SJSA1 (cell line): ENCODE measurements at places on chromosomes 11 and 22. TPM values are rescaled to one million over a fixed set of nuclear protein-coding genes. Genes with fewer than 3 reads are reported as not detected.

- no peaks in the 10 kb centered on the region for H3K4me1 ChIP-seq
- DNase-seq = peak; percentile 72
Measured at GRCh38 chr22:43884600-43885318, 7.1 kb downstream of the PNPLA5 start.

DNA sequence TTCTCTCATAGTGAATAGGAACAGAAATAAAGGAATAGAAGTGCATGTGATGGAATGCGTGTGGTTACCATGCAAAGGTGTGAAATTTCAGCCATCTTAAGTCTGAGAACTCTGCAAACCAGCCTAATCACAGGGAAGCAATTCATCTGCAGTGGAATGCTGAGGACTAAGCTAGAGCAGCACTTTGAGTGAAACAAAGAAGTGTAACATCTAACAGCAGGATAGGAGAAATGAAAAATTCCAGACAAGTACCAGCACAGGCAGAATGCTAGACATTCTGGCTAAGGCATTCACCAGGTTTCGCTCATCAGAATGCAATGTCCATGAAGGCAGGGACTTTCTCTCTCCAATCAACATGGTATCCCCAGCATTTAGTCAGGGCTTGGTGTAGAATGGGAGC lies 41.2 kb upstream of the SLC36A4 start:
- no peak overlapping the region for H3K4me3 ChIP-seq
- DNase-seq = no peak
- H3K36me3 ChIP-seq = no peaks in the 10 kb centered on the region
- no peaks in the 10 kb centered on the region for H3K4me1 ChIP-seq
- H3K27ac ChIP-seq = no peak overlapping the region

Gene RIMBP3B
- 0.89 and 1.5 TPM in 2 replicates for total RNA-seq

GRCh38 chr22:29700206-29700899 lies 19.4 kb upstream of the CABP7 start:
- no peak overlapping the region for H3K4me3 ChIP-seq
- H3K27me3 ChIP-seq = no peaks in the 10 kb centered on the region
- peaks cover 23% of the 10 kb centered on the region for H3K36me3 ChIP-seq
- DNase-seq = no peak
- peaks cover 7% of the 10 kb centered on the region for H3K4me1 ChIP-seq

GRCh38 chr11:71500601-71501021 lies 26.5 kb upstream of the KRTAP5-7 start:
- H3K4me3 ChIP-seq = no peak overlapping the region
- no peaks in the 10 kb centered on the region; the same call in 1 of the 2 replicates for H3K36me3 ChIP-seq
- DNase-seq = no peak
- no peak overlapping the region for H3K27ac ChIP-seq
- H3K4me1 ChIP-seq = no peaks in the 10 kb centered on the region
